Naive thymus-derived CD4-positive, alpha-beta T cell (primary cell): ENCODE measurements at places on chromosomes 3 and 15.

GRCh38 chr15:74815121-74815934 is 2.7 kb downstream of the LMAN1L start:
- H3K4me3 ChIP-seq, result no peak overlapping the region
- H3K27ac ChIP-seq, result no peak overlapping the region
- DNase-seq, result no peak
- no peaks in the 10 kb centered on the region for H3K4me1 ChIP-seq
- H3K27me3 ChIP-seq, result no peaks in the 10 kb centered on the region

DNA sequence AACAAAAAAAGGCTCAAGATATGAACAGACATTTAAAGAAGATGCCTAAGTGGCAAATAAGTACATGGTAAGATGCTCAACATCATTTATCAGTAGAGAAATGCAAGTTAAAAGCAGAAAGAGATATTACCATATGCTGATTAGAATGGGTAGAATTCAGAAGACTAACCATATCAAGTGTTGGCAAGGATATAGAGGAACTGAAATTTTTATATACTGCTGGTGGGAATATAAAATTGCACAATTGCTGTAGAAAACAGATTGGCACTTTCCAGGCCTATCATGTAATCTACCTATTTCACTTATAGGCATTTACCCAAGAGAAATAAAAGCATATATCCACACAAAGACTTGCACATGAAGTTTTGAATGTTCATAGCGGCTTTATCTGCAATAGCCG is 17.1 kb downstream of the SLC28A1 start:
- no peaks in the 10 kb centered on the region for H3K4me1 ChIP-seq
- H3K36me3 ChIP-seq, result no peaks in the 10 kb centered on the region
- no peaks in the 10 kb centered on the region for H3K27me3 ChIP-seq
- no peak for DNase-seq
- H3K27ac ChIP-seq, result no peak overlapping the region
- H3K4me3 ChIP-seq, result no peak overlapping the region

GRCh38 chr15:72902245-72902918 is 118.8 kb upstream of the ADPGK start:
- H3K27ac ChIP-seq, result no peak overlapping the region
- H3K4me3 ChIP-seq, result no peak overlapping the region
- DNase-seq, result no peak
- H3K4me1 ChIP-seq, result no peaks in the 10 kb centered on the region
- H3K36me3 ChIP-seq, result no peaks in the 10 kb centered on the region

GRCh38 chr3:45258317-45258716 is 32.2 kb upstream of the TMEM158 start:
- no peaks in the 10 kb centered on the region for H3K4me1 ChIP-seq
- no peaks in the 10 kb centered on the region for H3K36me3 ChIP-seq
- DNase-seq, result no peak
- no peak overlapping the region for H3K27ac ChIP-seq
- H3K27me3 ChIP-seq, result no peaks in the 10 kb centered on the region
